ENCODE measurements at places on chromosomes 6 and 20.
A peak's percentile ranks its signal among the peaks of the same experiment; 100 is the strongest.

GRCh38 chr6:166257911-166258318 lies 50.3 kb downstream of the PRR18 start:
- DNase-seq, result no peak

DNA sequence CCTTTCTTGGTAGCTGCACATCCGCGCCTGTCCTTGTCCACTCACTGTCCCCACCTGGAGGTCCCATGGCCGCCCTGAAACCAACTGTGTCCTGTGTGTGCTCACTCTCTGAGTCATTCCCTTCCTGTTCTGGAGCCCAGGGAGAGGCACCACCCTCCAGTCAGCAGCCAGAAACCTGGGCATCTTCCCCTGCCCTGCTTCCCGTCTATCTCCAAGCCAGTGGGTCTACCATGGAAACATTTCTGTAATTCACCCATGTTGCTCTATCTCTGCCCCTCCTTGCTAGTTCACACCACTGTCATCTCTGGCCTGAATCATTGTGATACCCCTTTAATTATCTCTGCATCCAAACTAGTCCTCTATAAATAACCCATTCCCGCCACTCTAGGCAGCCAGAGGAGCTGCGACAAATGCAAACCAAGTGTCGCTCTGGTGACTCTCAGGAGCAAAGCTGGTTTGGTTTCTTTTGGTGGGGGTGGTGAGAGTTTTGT lies 28.8 kb upstream of the SYNJ2 start:
- no peak for DNase-seq

DNA sequence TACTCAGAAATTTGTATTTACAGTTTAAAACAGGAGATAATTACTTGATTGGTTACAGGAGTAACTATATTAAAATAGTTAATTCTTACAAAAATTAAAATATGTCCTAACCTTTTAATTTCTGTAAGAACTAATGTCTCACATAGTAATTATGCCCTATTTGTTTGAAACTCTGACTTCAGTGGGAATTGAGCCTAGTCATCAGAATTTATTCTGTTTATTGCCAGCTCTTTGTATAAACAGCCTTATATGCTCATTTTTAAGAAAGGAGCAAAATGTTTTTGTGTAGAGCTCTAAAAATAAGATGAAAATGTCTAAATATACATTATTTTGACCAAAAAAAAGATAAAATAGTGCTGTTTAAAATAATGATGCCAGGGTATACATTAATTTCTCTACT lies 21.5 kb downstream of the TRMT11 start:
- no peak for DNase-seq

GRCh38 chr20:37359331-37359730 lies 13.4 kb downstream of the SRC start:
- no peak for DNase-seq

DNA sequence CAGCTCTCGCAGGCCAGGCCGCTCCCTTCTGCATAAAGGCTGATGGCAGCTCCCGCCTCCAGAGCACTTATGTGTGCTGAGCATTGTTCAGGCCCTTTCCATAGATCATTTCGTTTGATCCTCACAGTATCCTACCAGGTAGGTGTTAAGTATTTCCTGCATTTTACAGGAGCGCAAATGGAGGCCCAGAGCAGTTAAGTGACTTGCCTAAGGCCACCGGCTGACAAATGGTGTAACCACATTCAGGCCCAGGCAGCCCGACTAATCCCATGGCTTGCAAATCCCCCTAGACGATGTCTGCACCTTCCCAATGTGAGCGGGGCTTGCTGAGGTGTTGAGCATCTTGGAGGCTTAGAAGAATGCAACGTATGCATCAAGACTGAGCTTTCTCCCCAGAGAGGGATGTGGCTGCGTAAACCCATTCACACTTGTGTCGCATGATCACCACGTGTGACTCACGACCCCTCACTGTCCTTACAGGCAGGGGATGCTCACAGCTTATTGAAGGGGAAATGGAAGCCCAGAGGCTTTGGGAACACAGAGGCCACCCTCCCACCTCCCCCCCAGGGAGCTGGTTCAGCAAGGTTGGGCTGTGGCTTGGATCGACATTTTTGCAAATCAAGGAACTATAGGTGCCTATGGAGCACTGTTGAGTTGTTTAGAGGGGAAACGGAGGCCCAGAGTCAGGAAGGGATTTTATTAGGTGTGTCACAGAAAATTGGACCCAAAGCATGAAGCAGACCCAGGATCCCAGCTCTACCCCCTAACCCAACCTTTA lies 7.0 kb downstream of the BPIFB2 start:
- DNase-seq, result no peak

DNA sequence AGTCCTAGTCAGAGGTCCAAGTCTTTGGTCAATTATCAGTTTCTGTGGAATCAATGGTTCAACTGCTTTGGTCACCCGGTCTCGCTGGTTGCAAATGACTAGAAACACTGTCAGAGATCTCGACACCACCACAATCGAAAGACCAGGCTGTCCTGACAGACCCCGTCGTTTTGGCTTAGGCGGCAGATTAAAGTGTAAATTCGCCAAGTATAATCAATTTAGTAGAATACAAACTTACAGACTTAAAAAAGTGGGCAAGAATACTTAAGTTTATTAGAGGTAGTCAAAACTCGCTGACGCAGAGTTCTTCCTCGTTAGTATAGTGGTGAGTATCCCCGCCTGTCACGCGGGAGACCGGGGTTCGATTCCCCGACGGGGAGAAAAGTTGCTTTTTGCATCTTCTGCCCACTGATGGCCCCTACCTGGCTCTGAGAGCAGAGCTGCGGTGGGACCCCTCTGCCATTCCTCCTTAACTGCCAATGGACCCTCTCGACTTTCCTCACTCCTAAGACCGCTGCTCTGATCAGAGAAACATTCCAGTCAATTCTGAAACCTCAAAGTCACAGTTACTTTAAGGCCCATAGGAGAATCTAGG lies 30.6 kb upstream of the ZNF184 start:
- peak; percentile 72 for DNase-seq
